T-helper 2 cell (primary cell): ENCODE measurements at places on chromosomes 2 and 18.

GRCh38 chr2:180728928-180729559, 251.4 kb upstream of the UBE2E3 start:
- no peak for DNase-seq

DNA sequence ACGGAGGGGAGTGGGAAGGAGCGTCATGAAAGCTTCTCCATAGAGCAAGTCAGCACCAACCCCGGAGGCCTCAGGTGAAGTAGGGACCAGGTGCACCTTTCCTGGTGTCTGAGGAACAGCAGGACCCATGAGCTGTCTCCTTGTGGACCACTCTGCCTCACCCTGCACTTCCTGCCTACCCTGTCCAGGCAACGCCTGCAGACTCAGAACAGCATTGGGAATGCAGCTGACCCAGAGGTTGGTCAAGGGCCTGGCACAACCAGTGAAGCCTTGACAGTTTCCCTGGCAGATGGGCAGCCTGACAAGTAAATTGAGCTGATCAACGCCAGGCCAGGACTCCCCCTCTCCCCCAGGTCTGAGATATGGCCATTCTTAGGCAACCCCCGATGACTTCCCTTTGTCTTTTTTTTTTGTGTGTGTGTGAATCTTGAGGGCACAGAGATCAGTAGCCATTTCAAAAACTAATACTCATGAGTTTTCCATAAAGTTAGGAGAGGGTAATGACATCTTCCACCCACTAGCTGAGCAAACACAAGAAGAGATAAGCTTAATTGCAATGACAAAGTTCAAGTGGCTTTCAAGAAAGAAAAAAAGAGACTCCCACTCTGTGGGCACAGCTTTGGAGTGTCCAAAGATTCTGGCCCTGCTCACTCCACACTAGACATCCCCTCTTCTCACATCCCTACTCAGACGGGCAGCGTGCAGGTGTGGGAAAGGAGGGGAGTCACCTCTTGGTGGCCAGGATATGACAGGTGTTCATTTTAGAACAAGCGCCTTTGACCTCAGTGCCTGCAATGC, 3.5 kb upstream of the FABP1 start:
- DNase-seq, result no peak

GRCh38 chr18:30094556-30094955, 948.0 kb downstream of the DSC3 start:
- DNase-seq, result no peak

DNA sequence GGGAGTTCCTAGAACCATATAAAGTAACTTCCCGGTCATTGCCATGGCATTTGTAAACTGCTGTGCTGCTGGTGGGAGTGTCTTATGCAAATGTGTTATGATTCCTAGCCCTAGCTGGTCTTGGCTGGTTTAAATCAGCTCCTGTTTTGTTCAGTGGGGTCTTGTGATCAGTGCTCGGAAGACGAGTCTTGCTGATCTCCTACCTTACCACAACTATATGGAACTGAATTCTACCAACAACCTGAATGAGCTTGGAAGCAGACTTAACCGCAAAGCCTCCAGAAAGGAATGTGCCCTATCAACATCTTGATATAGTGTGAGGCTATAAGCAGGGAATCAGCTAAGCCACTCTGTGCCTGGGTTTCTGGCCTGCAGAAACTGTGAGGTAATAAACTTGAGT, 33.5 kb downstream of the POLE4 start:
- no peak for DNase-seq

GRCh38 chr18:35703043-35703688, 121.6 kb downstream of the GALNT1 start:
- DNase-seq, result no peak

DNA sequence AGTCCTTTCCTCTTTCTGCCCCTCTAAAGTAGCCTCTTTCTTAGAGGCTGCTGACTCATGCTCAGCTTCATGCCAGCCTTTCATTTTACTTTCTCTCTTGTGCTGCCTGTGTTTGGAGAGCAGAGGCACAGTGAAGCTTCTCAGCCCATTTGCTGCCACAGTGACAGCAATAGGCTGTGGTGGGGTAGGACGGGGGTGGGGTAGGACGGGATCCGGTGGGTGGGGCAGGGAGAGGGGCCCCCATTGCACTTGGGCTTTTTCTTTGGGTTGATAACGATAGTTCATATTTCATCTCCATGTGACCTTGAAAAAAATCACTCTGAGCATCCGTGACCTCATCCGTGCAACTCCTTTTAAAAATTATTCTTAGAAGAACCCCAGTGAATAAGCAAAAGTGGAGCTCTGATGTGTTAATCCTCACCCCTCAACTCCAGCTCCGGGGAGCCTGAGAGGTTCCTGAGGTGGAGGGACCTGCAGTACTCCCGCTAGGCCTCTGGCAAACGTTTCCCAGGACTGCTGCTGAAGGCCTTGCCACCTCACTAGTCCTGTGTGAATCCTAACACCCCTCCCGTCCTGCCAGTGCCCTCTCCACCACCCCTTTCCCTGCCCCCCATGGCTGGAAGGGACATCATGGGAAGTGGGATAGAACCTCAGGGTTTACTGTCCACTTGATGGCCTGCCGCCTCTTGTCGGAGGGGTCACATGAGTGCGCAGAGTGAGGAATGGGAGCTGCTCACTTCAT, 70.8 kb downstream of the INPP4A start:
- DNase-seq, result no peak

DNA sequence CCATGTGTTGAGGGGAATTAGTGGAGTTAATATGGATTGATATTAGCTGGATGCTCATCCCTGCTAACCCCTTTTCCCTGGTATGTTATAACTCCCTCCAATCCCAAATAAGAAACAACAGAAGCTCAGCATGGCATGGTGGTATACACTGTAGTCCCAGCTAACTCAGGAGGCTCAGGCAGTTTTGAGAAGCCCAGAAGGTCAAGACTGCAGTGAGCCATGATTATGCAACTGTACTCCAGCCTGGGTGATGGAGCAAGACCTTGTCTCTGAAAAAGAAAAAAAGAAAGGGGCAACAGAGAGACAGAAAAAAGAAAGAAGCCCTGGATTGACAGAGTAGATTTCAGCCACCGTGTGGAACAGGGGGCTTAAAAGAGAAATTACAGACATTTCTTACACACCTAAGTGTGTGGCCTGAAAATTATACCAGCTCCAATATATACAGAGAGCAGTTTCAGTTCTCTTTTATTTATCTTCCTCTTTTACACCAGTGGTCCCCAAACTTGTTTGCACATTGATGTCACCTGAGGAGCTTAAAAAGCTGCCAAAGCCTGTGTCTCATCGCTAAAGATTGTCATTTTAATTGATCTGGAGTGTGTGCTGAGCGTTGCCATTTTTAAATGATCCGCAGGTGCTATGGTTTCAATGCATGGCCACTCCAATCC, 203.6 kb downstream of the UBE2E3 start:
- DNase-seq, result no peak

- no peak for DNase-seq
Observed at GRCh38 chr18:9147440-9148202, 11.0 kb downstream of the ANKRD12 start.

- DNase-seq, result no peak
Observed at GRCh38 chr2:66684289-66684688, 249.4 kb downstream of the MEIS1 start.

GRCh38 chr2:150120326-150120955, 367.0 kb downstream of the RND3 start:
- DNase-seq, result no peak

- DNase-seq, result no peak
Observed at GRCh38 chr2:63613391-63613901, 24.7 kb downstream of the MDH1 start.

DNA sequence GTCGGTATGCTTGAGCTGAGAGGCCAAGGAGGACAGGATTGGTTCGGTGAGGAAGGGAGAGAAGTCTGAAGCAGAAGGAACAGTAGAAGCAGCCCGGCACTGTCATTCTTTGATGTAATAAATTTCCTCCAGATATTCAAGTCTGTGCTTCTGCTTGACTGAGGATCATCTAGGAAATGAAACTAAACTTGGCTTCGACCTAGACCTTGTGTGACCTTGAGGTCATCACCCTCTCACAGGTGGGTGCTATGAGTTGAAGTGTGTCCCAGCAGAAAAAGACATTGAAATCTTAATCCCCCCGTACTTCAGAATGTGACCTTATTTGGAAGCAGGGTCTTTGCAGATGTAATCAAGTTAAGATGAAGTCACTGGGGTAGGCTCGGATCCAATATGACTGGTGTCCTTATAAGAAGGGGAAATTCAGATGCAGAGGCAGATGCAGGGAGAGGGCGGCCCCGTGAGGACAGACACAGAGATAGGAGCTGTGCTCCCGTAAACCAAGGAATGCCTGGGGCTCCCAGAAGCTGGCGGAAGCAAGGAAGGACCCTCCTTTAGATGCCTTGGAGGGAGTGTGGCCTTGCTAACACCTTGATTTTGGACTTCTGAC, 49.0 kb downstream of the PRKCE start:
- DNase-seq, result no peak

- DNase-seq, result no peak
Observed at GRCh38 chr2:127508631-127509034, 17.7 kb downstream of the IWS1 start.

- DNase-seq, result no peak
Observed at GRCh38 chr2:37125416-37125815, 31.4 kb downstream of the EIF2AK2 start.

- DNase-seq, result no peak
Observed at GRCh38 chr2:141522048-141522447, 608.8 kb downstream of the LRP1B start.

- no peak for DNase-seq
Observed at GRCh38 chr18:50027996-50028395, 167.0 kb downstream of the MYO5B start.

DNA sequence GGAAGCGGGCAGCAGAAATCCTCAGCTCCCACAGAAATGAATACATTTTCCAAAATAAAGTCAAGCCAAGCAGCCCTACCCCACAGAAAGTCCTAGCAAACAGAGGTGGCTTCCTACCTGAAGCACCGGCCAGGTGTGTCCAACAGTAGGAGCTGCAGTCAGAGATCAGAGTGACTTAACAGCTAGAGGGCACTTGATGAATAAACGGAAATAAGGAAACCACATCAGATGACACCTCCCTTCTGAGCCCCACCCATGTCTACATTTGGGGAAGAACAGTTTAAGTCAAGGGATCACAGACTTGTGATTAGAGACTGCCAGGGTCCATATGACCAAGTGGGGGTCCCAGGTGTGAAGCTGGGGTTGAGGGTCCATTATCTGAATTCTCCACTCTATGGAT, at the start of gene CXCR1:
Gene CXCR1, minus strand, starts transcription at position 172 of the 400 bp plus-strand sequence. CDS start 1,751 bp downstream, outside the sequence.
- no peak for DNase-seq

GRCh38 chr2:163369111-163369510, 366.7 kb downstream of the FIGN start:
- DNase-seq, result no peak

DNA sequence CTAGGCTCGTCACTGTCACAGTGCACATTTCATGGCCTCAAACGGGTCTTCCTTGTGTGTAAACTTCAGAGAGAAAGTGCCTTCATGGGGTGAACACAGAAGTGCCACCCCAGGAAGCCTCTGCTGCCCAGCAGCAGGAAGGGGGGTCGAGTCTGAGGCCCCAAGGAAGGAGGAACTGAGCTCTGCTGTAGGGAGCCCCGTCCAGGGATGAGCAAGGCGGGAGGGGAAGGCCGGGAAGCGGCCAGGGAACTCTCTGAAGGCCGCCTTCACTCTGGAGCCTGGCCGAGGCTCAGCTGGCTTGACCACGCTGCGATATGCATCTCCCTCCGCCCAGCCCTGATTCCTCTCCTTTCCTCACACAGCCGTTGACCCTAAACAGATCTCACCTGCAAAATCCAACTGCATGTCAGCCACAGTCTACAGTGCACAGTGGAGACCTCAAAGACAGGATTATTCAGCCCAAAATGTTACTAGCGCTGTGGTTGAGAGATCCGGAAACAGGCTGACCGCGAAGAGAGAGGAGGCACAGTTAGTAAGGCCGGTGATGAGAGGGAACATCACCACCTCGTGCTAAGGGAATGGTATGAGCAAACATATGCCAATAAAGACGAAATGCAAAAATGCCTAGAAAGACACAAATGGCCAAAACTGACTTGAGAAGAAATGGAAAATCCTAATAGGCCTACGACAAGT, 34.2 kb upstream of the CTDP1 start:
- no peak for DNase-seq

GRCh38 chr2:134361648-134362047, 107.8 kb downstream of the MGAT5 start:
- DNase-seq, result no peak

GRCh38 chr2:12071318-12071717, 324.9 kb downstream of the LPIN1 start:
- DNase-seq, result no peak

GRCh38 chr2:3138621-3139020, 239.0 kb downstream of the EIPR1 start:
- DNase-seq, result no peak

DNA sequence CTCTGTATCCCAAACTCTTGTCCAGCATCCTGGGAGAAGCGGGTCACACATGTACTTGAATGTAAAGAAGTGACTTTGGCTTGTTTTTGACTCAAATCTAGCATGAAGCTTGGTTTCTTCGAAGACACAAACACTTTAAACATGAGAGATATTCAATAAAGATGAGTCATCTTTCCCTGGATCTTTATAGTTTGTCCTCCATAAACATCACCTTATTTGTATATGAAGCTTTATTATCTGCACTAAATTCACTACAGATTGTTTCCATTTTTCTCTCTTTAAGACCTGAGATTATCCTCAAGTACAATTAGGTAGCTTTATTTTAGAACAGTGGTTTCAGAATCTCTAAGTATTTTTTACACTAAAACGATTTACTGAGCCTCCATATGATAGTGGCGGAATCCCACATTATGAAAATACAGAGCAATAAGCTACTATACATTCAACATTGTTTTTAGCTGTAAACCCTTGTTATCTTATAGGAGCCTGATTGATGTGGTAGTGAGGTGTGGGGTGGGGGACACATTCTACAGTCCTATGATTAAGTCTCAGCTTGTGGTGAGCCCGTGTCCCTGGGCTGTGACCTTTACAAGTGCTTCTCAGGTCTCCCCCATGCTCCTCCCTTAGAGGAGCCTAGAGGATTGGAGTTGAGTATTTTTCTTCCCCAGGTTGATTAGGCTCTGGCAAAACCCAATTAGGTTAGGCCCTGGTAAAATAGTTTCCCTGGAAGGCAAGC, 79.6 kb upstream of the RAPGEF4 start:
- no peak for DNase-seq

DNA sequence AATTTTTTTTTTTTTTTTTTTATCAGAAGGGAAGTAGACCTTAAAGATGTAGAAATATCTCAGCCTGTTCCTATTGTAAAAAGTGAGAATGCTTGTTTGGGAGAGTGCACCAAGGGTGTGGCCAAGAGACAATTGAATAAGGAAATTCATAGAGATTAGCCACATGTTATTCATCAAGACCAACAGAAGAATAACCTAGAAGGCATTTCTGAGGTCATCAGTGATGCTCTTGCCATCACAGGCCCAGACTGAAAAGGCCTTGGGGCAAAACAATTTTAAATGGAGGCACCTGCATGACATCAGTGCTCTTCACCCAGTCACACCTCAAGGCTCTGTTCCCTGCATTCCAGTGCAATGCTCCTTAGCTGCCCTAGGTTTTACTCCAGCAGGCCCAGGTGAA, 2043.3 kb upstream of the PIK3C3 start:
- DNase-seq, result no peak

GRCh38 chr2:209536363-209536762, 112.5 kb downstream of the MAP2 start:
- DNase-seq, result no peak
